ENCODE measurements at places on chromosomes 1 and 21.

GRCh38 chr1:33713058-33713877 lies 150.6 kb upstream of the HMGB4 start:
- no peak for DNase-seq

GRCh38 chr1:153735090-153735420 lies 7.2 kb downstream of the INTS3 start:
- DNase-seq: no peak

- DNase-seq: no peak
Measured at GRCh38 chr1:6343506-6344405, 49.8 kb downstream of the ACOT7 start.

DNA sequence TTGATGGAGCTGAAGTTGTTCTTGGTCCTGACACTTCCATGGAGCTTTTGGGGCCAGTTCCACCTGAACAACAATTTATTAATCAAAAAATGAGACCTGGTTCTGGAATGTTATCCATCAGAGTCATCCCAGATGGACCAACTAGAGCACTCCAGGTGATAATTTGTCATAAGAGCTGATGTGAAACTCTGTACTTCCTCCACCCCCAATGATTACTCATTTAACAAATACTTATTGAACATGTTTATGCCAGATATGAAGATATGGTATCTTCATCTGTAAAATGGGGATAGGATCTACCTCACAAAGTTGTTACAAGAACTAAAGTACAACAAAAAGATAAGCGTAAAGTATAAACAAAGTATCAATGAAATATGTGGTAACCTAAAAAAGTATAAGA lies 153.2 kb downstream of the VPS13D start:
- DNase-seq: no peak

GRCh38 chr1:15123270-15123669 lies 30.3 kb upstream of the TMEM51 start:
- no peak for DNase-seq

DNA sequence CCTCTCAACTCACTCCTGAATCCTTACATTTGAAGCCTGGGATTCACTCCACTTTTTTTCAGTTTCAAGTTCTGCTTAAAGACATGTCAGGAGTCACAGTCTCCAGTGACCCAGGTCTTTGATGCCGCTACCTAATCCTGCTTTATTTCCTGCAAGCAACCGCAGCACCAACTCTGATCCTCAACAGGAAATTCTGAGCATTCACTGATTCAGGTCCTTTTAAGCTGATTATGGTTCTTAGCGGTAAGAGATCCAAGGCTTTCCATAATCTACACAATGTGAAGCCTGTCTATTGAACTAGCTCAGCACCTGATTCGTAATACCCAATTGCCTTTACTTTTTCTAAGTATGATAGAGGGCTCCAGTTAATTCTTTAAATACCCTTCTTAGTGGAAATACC lies 43.7 kb upstream of the PIGC start:
- DNase-seq: no peak

DNA sequence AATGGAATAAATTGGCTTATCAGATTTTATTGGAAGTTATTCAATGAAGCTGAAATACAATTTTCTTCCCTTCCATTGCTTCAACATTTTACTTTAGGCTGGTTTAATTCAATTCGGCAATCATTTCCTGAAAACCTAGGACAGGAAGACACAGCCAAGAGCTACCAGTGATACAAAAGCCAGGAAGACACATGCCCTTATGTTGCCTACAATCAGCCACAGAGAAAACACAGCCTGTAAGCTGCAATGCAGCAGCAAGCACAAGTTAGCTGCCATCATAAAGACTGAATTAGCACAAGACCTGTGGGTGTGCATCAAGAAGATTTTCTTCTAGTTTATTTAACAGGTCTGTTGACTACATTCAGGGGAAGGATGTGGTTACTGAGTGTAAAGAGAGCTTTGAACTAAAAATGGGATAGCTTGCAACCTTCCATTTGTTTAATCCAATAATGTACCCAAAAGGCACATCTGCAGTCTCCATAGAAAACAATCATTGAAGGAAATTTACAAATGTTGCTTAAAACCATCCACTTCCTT lies 193.8 kb downstream of the KCNH1 start:
- DNase-seq: no peak

- no peak for DNase-seq
Measured at GRCh38 chr1:108646648-108647269, 14.1 kb downstream of the HENMT1 start.

GRCh38 chr1:185916861-185917260 lies 182.7 kb downstream of the HMCN1 start:
- DNase-seq: no peak

GRCh38 chr1:7292036-7292681 lies 478.9 kb upstream of the VAMP3 start:
- DNase-seq: no peak

GRCh38 chr1:77057994-77058585 lies 161.1 kb downstream of the PIGK start:
- no peak for DNase-seq

DNA sequence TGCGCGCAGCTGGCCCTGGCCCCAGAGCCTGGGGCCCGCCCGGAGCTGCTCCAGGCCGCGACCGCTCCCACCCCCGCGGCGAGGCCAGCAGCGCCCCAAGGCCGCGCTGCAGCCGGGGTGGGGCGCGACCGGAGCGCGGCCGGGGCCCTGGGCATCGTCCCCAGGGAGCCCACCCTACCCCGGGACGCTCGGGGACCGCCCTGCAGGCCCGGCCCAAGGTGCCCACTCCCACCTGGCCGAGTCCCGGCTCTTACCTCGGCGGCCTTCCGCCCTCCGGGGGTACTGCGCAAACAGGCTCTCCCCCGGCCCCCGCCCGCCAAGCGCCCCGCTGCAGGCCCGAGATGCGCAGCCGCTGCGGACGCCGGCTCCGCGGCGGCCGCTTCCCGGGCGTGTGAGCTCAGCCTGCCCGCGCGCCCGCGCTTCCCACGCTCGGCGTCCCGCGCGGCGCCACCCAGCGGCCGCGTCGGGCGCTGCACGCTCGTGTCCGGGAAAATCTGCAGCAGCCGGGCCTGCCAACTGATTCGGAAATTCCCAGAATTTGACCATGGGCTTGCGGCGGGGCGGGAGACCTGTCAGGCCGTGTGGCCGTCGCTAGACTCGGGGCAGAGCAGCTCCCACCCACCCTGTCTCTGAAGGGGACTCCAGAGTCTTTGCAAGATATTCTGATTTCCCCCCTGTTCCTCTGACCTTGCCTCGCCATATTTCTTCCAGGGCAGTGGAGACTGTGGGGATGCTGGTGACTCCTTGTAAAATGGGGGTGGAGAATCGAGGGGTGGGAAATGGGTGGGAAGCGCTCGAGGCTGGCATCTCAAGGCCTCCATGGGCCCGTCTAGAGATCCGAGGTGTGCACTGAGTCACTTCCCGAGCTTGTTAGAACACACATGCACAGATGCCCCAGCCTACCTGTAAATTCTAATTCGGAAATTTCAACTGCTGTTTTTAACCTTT lies 41.9 kb downstream of the CD34 start:
- peak; percentile 79 for DNase-seq

DNA sequence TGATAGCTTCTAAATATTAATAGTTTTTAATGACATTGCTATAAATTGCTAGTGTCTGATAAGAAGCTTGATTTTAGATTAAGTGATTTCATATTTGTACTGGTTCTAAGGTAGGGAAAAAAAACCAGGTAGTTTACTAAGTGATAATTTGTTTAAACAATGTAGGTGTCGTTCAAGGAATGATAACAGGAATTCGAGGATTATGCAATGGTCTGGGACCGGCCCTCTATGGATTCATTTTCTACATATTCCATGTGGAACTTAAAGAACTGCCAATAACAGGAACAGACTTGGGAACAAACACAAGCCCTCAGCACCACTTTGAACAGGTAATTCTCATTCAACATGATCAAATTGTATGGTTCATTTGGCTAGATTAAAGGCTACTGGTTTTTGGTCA lies 52.4 kb downstream of the SASS6 start:
- DNase-seq: no peak

DNA sequence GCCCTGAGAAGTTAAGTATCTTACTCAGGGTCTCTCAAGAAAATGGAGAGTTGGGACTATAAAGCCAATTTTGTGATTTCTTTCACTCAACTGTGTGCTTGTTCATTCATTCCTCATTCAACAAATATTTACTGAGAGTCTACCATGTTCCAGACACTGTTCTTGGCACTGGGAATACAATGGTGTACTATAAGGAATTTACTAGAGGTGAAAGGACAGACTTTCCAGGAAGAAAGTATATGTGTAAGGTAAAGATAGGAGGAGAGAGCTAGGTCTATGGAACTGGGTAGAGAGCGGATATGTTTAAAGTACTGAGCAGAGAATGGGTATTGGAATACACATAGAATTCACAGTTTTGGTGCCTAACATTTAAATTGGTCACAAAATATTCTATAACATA lies 42.3 kb downstream of the ZNHIT6 start:
- DNase-seq: no peak

DNA sequence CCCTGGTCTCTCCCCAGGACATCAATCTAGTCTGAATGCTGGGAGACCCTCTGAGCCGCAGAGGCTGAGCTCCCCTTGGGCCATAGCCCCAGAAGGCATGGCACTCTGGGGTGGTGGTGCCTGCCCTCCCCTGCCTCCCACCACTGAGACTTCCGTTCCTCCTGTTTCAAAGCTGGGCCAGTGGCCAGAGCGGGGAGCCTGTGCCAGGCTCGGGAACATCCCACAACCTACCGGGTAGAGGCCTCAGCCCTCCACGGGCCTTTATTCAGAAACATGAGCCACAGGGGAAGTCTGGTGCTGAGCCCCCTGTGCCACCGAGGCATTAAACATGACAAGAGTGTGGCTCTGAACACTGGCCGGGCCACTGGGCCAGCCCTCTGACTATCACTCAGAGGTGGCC lies 8.1 kb downstream of the CCDC24 start:
- no peak for DNase-seq

DNA sequence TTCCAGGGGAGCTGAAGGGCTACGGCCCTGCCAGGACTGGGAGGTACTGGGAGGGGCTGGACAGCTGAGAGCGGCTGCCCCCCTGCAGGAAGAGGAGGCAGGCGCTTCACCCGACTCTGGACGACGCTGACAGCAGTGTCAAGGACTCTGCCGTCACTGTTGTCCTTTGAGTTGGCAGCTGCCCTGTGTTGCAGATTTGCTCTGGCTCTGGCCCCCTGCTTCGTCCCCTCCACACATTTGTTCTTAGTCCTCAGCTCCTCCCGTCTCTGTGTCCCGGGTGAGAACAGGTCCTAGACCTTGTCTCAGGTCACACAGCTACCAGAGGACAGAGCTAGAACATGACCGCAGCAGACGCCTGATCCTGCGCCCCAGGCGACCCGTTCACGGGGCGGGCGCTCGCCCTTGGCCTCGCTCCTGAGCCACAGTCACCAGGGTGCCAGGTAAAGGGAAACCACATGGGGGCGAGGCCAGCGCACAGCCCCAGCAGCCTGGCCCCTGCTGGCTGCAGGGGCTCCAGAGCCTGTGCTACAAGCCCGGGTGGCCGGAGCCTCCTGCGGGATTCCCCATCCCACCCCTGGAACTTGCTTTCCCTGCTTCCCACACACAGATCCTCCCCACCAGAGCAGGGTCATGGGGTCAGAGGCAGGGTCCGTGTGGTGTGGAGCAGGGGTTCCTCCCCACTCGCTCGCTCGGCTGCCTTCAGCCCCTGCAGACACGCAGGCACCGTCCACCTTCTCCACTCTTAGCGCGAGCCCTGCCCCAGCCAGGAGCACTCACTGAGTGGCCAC lies 10.7 kb upstream of the NPHP4 start:
- no peak for DNase-seq

- no peak for DNase-seq
Measured at GRCh38 chr1:7352364-7352763, 418.7 kb upstream of the VAMP3 start.

DNA sequence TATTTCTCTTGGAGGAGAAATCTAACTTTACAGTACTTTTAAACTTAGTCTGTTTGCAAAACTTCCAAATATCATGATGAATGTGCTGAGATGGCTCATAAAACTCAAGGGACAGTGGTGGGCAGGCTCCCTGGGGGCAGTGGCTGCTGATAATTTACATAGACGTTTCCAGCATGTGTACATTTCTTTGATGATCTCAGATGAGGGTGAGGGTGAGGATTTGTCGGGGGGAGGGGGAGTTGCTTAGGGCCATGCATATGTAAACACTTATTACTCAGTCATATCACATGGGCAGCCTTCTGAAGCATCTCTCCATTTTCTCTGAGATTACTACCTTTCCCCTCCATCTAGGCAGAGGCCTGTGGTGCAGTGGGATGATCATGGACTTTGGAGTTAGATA lies 152.9 kb upstream of the HMGB4 start:
- DNase-seq: no peak

DNA sequence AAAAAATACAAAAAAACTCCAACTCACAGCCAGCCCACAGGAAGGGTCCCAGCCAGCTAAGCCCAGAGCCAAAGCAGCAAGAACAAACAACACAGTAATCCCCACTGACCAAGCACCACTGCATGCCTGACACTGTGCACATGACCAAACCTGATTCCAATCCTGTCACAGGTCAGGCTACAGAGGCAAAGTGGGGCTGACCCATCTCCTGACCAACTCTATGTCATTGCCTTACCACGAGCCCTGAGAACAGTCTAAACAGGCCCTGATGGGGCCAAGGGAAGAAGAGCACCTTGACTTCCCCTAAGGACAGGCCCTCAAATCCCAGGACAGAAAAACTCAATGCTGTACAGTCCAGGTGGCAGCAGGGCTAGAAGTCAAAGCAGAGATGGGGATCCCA lies 2.4 kb downstream of the LSS start:
- DNase-seq: no peak

DNA sequence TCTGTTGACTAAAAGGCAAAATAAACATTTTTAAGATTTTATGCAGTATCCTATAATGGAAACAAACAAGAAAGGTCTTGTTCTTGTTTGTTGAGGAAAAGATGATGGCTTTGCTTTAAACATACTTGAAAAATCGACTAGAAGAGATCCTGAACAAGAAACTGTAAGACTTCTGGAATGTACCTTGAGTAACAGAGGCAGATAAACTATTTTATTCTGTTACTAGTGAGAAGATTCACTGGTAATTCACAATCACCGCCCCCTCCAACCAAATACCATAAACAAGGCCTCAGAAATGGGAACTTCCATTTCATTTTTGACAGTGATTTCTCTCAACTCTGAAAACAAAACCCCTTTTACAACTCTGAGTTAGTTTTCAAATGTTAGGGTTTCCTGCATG lies 18.1 kb downstream of the TSEN15 start:
- DNase-seq: no peak

DNA sequence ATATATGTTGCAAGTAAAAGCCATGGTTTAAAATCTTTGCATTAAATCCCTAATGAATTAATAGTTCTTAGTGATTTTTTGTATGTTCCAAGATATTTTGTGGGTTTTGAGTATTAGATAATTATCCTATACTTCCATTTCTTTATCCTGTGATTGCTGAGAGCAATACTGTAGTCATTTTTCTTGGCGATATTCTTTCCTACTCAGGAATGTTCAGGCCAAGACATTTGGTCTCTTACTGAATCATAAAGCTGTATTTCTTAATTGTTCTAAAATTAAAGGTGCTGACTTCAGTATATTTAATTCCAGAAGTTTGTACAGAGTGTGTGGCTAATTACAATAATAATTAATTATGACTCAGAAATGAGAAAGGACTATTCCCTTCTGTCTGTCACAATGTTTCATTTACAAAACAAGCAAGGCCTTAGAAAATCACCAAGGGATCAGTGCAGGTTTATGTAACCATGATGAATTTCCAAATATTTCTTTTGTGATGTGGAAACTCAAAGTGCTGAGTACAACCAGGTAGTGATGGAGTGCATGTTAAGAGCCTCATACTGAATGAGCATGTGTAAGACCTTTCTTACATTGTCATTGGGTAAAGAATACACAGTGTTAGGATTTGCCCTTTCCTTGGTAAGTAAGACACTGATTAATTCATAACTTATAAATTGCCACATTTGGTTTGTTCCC lies 161.2 kb downstream of the HMCN1 start:
- DNase-seq: no peak

- no peak for DNase-seq
Measured at GRCh38 chr1:6584126-6585080, 4.6 kb downstream of the ZBTB48 start.

Data from NCI-H774 (cell line).